Nucleus accumbens (tissue), 56 donors: ENCODE measurements at places on chromosomes 7 and 10.

- no peak for DNase-seq
These were observed 31.5 kb upstream of the PRTFDC1 start for GRCh38 chr10:24983946-24984345.

DNA sequence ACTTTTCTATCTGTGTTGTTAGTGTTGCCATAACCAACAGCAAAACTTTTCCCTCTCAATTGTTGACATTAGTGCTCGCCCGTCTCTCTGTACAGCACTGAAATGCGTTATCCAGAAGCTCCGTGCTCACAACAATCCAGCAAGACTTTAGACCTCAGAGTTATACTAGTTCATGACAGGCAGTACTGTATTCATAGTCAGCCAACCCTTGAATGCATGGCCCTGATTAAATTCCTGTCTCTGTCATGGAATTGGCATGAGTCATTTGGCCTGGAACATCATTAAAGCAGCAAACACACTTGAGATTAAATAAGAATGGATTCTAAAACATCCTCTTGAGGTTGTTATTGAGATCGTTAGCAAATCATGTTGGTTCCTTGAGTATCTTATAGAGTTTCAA, 405.5 kb upstream of the C7orf33 start:
- DNase-seq = no peak

DNA sequence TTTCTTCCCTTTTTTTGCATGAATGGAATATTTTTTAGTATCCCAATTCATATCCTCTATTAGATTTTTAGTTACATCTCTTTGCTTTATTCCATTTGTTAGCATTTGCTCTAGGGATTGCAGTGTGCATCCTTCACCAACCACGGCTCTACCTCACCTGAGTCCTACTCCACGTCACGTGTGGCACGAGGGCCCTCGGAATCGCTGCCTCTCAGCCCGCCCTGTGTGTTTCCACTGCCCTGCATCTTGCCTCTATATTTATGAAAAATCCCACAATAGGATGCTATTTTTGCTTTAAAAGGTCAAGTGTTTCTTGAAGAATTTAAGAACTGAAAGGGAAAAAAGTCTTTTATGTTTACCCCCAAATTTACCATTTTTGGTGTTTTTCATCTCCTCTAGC, 41.0 kb downstream of the CFAP46 start:
- DNase-seq = no peak

GRCh38 chr10:109374215-109374614, 549.1 kb downstream of the XPNPEP1 start:
- DNase-seq = no peak

- no peak for DNase-seq
These were observed 775.7 kb upstream of the IGFBP3 start for GRCh38 chr7:46696741-46697140.

- no peak for DNase-seq
These were observed 98.3 kb downstream of the KCNMA1 start for GRCh38 chr10:77539147-77539935.

DNA sequence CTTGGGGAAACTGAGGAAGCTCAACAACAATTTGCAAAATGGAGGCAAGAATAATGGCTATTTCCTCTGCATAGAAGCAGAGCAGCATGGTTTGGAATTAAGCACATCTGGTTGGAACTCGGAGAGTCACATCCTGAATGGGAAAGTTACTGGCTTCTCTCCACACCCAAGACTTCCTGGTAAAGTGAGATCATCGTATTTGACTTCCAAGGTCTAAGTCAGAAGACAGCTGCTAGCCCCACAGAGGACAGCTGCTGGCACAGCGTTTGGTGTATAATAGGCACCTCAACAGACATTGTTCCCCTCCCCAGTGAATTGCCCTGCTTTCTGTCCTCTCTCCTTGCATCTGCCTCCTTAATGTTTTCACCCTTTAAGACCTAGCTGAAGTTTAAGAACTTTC, 37.0 kb upstream of the NRF1 start:
- DNase-seq = no peak

DNA sequence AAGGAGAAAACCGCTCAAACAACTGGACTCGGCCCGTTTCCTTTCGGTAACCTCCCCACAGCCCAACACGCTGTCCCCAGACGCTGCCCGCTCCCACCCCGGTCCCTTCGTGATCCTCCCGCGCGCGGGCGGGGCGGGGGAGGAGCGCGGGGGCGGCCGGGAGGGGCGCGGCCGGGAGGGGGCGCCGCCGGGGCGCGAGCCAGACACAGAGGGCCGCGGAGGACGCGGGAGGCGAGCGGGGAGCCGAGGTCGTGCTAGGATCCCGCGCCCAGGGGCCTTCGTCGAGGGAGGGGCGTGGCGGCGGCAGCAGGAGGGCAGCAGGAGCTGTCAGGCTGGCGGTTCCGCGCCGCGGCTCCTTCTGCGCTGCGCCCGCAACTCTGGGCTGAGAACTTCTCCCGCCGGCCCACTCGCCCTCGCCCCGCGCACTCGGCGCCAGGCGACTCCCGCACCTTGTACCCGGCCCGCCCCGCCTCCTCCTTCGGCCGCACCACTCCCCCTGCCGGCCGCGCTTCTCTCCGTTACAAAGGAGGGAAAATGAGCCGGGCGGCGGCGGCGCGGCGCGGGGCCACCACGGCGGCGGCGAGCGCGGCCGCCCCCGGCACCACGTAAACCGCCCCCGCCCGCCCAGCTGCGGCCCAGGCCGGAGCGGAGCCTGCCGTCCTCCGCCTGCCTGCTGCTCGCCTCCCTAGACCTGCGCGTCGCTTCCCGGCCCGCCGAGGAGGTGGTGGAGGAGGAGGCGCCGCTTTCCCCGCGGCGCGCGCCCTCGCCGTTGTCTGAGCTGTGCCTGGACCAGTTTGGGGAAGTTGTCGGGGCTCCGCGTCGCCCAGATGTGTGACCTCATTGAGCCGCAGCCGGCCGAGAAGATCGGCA, at the start of gene CDK14:
TSS of gene CDK14 (plus strand) at position 521 of the 870 bp plus-strand sequence. CDS start at position 828, 307 bp downstream.
- peak; percentile 12 for DNase-seq

DNA sequence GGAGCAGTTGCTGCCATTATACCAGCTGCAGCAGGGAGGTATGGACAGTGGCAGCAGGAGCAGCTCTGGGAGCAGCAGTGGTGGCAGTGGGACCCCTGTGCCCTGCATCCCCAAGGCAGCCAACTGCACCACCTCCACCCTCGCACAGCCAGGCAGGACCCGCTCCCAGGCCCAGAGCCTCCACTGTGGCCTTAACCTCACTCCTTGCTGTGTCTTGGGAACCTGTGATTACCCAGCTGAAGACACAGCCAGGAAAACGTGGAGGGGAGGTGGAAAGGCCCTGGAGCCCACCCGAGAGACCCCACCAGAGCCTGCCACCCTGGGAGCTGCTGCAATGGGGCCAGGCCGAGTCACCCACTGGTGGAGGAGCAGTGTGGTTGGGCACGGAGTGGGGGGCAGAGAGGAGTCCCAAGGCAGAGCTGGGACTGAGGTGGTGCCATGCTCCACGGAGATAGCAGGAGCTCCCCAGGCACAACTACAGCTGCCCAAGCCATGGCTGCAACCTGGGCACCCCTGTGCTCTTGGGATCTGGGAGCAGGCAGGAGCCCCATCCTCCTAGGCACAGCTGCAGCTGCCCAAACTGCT, 20.4 kb downstream of the LRRC72 start:
- DNase-seq = no peak

- no peak for DNase-seq
These were observed 12.0 kb upstream of the CRYGN start for GRCh38 chr7:151451626-151452571.

DNA sequence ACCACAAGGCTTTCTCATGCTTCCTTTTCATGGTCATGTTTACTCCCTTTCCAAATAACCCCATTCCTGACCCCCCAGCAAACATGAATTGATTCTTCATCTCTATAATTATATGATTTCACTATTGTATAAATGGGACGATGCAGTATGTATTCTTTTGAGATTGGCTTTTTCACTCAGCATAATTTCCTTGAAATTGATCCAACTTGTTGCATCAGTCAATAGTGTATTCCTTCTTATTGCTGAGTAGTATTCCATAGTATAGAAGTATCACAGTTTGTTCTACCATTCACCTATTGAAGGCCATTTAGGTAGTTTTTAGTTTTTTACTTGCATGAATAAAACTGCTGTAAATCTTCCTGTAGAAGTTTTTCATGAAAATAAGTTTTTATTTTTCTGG, 264.7 kb downstream of the BAMBI start:
- DNase-seq = no peak

- no peak for DNase-seq
These were observed 31.8 kb upstream of the TMEM273 start for GRCh38 chr10:49220031-49220430.
